ENCODE measurements at places on chromosomes 7 and 10. TPM values are rescaled to one million over a fixed set of nuclear protein-coding genes. Genes with fewer than 3 reads are reported as not detected.

- DNase-seq = no peak
Measured at GRCh38 chr10:60916025-60916424, 28.0 kb downstream of the RHOBTB1 start.

GRCh38 chr7:55053651-55054571 lies 35.1 kb downstream of the EGFR start:
- no peak for DNase-seq

The MSS51 gene
- 1.5 TPM for total RNA-seq

- DNase-seq = no peak
Measured at GRCh38 chr10:4201866-4202825, 417.1 kb upstream of the KLF6 start.

- DNase-seq = no peak
Measured at GRCh38 chr7:93938293-93938692, 16.8 kb downstream of the GNG11 start.

GRCh38 chr7:12162415-12163113 lies 48.5 kb upstream of the TMEM106B start:
- no peak for DNase-seq

GRCh38 chr7:28605427-28606085 lies 193.2 kb downstream of the CREB5 start:
- DNase-seq = no peak

GRCh38 chr7:28355635-28356319 lies 56.5 kb upstream of the CREB5 start:
- no peak for DNase-seq

- peak; percentile 42 for DNase-seq
Measured at GRCh38 chr10:130339091-130339490, 202.9 kb downstream of the GLRX3 start.

DNA sequence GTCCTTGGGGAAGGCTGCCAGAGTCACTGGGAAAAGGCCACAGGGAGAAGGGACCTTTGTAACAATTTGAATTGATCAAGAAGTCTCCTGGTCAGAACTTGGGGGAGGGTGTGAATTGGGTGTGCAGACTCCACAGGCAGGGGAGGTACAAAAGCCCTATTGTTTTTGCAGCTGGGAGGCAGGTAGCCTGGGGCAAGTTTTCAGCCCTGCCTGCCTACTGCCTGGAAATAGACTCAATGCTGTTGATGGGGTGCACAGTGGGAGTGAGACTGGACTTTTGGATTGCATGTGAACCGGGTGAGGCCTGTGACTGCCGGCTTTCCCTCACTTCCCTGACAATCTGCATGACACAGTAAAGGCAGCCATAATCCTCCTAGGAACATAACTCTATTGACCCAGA lies 947.0 kb downstream of the REEP3 start:
- no peak for DNase-seq

GRCh38 chr7:103132995-103133688 lies 15.8 kb downstream of the NAPEPLD start:
- no peak for DNase-seq

DNA sequence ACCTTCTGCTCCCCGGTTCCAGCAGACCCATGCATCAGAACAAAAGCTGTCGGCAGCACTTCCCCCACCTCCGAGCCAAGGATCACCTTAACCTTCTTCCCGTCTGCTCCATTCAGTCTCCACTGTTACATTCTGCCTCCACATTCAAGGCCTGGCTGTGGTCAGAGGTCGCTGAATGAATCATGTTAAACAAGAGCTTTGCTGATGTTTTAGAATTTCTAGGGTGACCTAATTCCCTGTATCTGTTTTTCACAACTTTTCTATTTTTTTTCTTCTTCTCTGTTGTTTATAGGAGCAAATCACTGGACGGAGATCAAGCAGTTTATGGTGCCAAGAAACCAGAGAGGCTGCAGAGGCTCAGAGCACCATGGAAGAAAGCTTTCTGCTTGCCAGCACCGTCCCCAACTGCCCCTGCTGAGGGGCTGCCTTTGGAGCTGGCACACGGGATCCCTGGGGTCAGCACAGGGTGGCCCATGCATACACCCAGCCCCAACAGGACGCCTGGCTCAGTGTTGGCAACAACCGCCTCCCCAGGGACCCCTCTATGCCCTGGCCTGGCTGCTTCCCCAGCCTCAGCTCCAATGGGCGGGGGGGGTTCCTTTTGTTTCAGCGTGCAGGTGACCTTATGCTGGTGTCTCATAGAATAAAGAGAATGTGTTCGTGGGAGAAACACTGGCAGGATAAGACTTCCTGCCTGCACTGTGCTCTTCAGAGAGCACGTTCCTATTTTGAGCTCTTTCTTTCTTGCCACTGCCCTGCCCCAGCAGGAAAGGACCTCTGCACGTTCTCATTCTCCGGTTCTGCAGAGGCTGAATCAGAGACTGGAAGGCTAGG lies 182.7 kb upstream of the LYZL2 start:
- DNase-seq = no peak

GRCh38 chr7:121026577-121027111 lies 38.1 kb downstream of the CPED1 start:
- no peak for DNase-seq

DNA sequence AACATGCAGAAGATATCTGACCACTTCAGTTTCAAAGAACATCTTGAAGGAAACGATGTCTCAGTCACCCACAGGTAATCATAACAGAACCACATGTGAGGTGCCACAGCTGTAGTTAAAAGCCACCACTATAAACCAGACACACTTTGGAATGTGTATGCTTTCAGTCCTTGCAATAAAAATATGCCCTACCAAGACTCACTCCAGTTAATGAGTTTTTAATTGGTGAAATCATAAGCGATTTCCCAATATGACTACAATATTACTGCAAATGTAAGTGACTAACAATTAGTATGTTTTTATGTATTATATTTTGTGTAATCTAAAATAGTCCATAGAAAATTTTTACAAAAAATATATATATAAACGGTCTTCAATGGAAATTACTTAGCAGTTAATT lies 428.2 kb downstream of the PARD3 start:
- no peak for DNase-seq

GRCh38 chr10:66834802-66835201 lies 91.0 kb upstream of the LRRTM3 start:
- no peak for DNase-seq

DNA sequence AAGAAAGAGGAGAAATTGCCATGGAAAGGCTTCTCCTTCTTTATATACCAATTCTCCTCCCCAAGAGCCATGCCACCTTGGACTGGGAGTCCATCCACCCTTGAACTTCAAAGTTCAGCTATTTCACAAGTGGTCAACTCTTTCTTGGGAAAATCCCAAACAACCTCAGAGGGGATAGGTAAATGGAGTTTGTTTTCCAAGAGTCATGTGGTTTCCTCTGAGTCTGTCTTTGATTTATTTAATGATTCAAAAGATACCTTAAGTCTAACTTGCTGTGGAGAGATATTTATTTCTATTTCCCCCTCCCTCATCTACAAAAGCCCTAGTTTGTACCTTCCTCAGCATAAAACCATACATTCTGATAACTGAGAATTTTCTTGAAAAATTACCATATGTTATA lies 758.6 kb upstream of the IGFBP3 start:
- no peak for DNase-seq

The WEE2 gene
- total RNA-seq = not detected

The PHKG1 gene
- not detected for total RNA-seq

- no peak for DNase-seq
Measured at GRCh38 chr10:15419279-15419874, 48.3 kb upstream of the FAM171A1 start.

DNA sequence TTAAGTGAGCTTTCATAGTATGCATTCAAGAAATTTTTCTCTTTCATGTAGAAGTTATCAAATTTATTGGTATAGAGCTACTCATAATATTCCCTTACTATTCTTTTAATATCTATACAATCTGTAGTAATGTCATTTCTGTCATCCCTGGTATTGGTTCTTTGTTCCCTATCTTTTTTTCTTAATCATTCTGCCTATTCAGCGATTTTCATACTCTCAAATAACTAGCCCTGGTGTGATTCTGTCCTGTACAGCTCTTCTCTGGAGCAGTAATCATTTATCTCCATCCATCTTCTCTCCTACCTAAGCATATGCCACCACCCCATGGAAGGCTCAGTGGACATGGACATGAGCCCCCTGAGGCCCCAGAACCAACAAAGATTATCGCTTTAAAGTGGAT lies 213.2 kb upstream of the NEBL start:
- no peak for DNase-seq

GRCh38 chr10:794382-794956 lies 105.0 kb upstream of the DIP2C start:
- no peak for DNase-seq

The SPAM1 gene
- total RNA-seq = not detected

- no peak for DNase-seq
Measured at GRCh38 chr7:158150234-158150633, 437.4 kb downstream of the PTPRN2 start.

GRCh38 chr10:52951824-52952223 lies 179.2 kb upstream of the MBL2 start:
- no peak for DNase-seq

The LRRD1 gene
- total RNA-seq = 0.49 TPM

The NPY4R gene
- 0.49 TPM for total RNA-seq

- DNase-seq = no peak
Measured at GRCh38 chr10:109743146-109743545, 180.2 kb downstream of the XPNPEP1 start.

The HMX3 gene
- not detected for total RNA-seq

DNA sequence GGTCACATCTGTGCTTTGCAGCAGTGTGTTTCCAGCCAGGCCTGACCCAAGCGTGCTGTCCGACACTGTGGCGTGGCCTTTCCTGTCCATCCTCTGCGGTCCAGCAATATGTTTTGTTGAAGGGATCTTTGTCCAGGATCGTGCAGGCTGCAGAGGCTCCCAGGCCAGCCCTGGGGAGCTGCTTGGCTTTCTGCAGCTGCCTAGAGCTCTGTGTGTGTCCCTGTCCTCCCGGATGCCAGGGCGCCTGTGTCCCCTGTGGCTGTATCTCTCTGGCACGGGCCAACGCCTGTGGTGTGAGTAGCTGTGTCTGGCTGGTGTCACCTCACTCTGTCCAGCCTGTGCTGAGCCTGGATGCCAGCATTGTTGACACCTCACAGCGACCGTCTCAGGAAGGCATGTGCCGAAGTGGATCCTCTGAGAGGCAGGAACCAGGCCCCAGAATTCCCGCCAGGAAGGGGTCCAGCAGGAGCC lies 94.5 kb downstream of the INPP5A start:
- DNase-seq = no peak

The CASD1 gene
- 17.7 TPM for total RNA-seq

The KLF14 gene
- not detected for total RNA-seq

GRCh38 chr7:151987748-151988529 lies 31.7 kb downstream of the GALNTL5 start:
- DNase-seq = no peak

The SH3PXD2A gene
- total RNA-seq = 56.2 TPM

GRCh38 chr7:102830197-102830596 lies 81.4 kb downstream of the FAM185A start:
- DNase-seq = no peak

The CAMK2B gene
- 3.2 TPM for total RNA-seq

GRCh38 chr10:2145491-2145890 lies 408.2 kb upstream of the ADARB2 start:
- no peak for DNase-seq

GRCh38 chr10:22503315-22504088 lies 158.2 kb downstream of the SPAG6 start:
- DNase-seq = no peak

The AKR1C1 gene
- 73.7 TPM for total RNA-seq

The HOXA11 gene
- 9.8 TPM for total RNA-seq

GRCh38 chr7:105364684-105365083 lies 24.0 kb downstream of the SRPK2 start:
- no peak for DNase-seq

The GNB2 gene
- total RNA-seq = 283 TPM

DNA sequence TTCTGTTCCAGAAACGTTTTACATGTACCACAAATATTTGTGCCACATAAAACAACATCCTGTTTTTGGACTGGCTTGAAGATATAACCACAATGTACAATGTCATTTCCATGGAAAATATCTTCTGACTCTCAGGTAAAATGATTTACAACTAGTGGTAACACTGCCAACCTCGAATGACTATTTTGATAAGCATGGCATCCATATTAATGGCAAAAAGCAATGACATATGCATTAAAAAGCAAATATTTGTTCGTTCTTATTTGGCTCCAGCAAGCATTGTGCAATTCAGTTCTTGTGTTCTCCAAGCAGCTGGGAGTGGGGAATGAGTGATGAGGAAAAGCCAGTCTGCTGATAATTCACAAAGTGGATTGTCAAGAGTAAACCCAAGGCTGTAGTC lies 289.0 kb downstream of the PLXDC2 start:
- DNase-seq = no peak

- DNase-seq = no peak
Measured at GRCh38 chr10:97050205-97050745, 135.5 kb downstream of the SLIT1 start.

GRCh38 chr10:92591550-92592022 lies 1.3 kb upstream of the KIF11 start:
- no peak for DNase-seq

DNA sequence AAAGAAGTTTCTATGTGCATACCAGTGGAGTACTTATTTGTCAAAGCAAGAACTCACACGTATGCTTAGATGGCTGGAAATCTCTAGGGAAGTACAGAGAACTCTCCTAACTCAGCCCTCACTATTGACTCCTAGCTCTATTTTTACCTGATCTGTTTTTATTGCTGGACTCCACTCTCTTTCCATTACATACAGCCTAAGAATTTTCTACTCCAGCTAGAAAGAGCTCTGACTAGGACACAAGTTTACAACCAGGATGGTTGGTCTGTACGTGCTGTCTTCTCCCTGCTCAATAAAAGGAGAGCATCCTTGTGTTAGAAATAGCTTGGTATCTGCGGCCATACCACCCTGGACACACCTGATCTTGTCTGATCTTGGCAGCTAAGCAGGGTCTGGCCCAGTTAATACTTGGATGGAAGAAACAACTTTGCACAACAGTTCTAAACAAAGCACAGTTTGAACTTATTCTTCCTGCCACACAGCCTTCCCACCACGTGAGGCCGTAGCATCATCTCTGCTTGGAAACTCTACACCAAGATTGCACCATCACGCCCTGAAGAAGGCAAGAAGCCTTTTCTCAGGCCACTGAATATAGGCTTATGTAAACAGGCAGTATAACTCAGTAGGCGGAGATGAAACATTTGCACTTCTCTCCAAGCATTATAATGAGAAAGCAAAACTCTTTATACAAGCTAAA lies 50.7 kb downstream of the KCNMA1 start:
- no peak for DNase-seq

GRCh38 chr7:90180649-90181048 lies 26.4 kb downstream of the STEAP1 start:
- no peak for DNase-seq

- DNase-seq = no peak
Measured at GRCh38 chr7:110209884-110210283, 881.0 kb upstream of the LRRN3 start.

DNA sequence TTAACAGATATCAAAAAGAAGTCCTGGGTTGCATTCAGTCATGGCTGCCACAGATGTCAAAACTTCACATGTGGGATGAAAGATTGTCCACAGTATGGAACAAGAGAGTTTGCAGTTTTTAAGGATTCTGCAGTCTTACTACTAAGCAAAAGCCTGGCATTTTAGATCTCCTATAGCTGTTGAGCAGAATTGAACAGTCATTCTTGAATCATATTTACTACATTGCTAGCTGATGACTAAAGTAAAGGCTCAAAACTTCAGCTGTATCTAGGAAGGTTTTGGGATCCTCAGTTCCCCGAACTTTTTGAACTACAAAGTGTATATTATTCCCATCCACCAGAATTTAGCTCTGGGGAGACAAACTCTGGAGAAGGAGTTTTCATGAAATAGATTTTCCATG lies 31.0 kb downstream of the BET1 start:
- no peak for DNase-seq

GRCh38 chr10:124045801-124046355 lies 47.5 kb downstream of the CHST15 start:
- DNase-seq = no peak
